ENCODE measurements at places on chromosomes 7 and 10. TPM values are rescaled to one million over a fixed set of nuclear protein-coding genes. Genes with fewer than 3 reads are reported as not detected.

DNA sequence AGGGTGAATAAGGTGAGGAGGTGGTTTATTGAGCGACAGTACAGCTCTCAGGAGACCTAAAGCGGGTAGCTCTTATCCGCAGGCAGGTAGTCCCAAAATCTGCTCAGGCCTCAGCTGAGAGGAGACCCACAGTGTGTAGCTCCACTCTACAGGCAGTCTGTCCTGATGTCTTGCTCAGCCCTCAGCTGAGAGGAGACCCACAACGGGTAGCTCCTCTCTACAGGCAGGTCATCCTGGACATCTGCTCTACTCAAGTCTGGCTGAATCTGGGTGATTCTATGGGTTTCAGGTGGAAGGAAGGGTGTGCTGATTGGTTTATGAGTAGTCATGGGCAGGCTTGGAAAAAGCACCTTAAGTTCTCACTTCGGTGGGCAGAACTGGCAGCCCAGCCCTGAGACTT, 55.6 kb upstream of the ABCB5 start:
- no peaks in the 10 kb centered on the region for H3K4me1 ChIP-seq
- no peaks in the 10 kb centered on the region for H3K36me3 ChIP-seq
- H3K27ac ChIP-seq, result no peak overlapping the region
- no peaks in the 10 kb centered on the region for H3K27me3 ChIP-seq
- no peak overlapping the region for H3K4me3 ChIP-seq
- no peak for DNase-seq

- DNase-seq, result peak; percentile 88
- H3K36me3 ChIP-seq, result no peaks in the 10 kb centered on the region
- no peaks in the 10 kb centered on the region for H3K27me3 ChIP-seq
- H3K4me3 ChIP-seq, result peak overlapping the region; percentile 26
- H3K27ac ChIP-seq, result peak overlapping the region; percentile 78
These were observed 95.5 kb downstream of the MAP3K8 start for GRCh38 chr10:30529373-30529998.

DNA sequence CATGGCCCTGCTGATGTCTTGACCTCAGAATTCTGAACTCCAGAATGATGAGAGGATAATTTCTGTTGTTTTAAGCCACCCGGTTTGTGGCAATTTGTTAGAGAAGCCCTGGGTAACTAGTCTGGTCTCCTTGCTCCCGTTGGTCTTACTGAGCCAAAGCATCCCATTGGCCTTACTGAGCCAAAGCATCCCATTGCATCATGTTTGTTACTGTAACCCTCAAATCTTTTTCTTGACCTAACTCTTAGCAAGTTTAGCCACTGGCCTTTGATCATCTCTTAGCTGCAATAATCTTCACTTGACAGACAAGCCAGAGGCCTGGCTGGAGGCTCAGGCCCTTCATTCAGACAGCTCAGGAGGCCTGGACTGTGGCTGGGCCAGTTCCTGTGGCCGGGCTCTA, 21.8 kb downstream of the TBXAS1 start:
- no peaks in the 10 kb centered on the region for H3K36me3 ChIP-seq
- no peak for DNase-seq

- H3K36me3 ChIP-seq, result peaks cover 24% of the 10 kb centered on the region
- peaks cover 75% of the 10 kb centered on the region for H3K4me1 ChIP-seq
- peak overlapping the region; percentile 70 for H3K27ac ChIP-seq
- no peak overlapping the region for H3K4me3 ChIP-seq
These were observed 20.4 kb downstream of the TSPAN14 start for GRCh38 chr10:80474597-80474910.

Gene TAS2R41
- total RNA-seq, result not detected

Gene CD36
- 115 TPM for total RNA-seq

- H3K27ac ChIP-seq, result no peak overlapping the region
- no peaks in the 10 kb centered on the region for H3K36me3 ChIP-seq
These were observed 39.7 kb downstream of the OAT start for GRCh38 chr10:124378881-124379471.

- H3K27ac ChIP-seq, result no peak overlapping the region
- no peak overlapping the region for H3K4me3 ChIP-seq
- no peaks in the 10 kb centered on the region for H3K4me1 ChIP-seq
- DNase-seq, result no peak
These were observed 163.3 kb downstream of the IPMK start for GRCh38 chr10:58104351-58104751.

DNA sequence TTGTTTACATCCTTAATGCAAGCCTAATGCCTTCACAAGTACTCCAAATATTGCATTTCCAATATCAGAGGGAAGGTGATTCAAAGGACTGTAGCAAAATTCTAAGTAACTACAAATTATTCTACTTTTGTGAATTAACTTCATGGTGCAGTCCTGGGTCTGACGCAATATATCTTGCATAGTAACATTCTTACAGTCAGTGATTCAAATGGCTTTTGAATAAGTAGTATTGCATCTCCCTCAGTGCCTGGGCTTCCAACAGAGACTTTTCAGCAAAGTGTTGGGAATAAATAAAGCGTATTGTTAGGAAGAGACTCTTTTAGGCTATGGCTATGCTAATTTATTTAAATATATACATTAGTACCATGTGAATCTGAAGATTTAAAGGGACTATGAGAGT, 564.7 kb upstream of the COBL start:
- H3K4me1 ChIP-seq, result no peaks in the 10 kb centered on the region
- H3K4me3 ChIP-seq, result no peak overlapping the region
- no peaks in the 10 kb centered on the region for H3K36me3 ChIP-seq
- H3K27ac ChIP-seq, result no peak overlapping the region
- no peak for DNase-seq

GRCh38 chr7:132499487-132499886, 76.8 kb downstream of the PLXNA4 start:
- no peaks in the 10 kb centered on the region for H3K27me3 ChIP-seq
- H3K4me1 ChIP-seq, result no peaks in the 10 kb centered on the region
- DNase-seq, result no peak
- no peaks in the 10 kb centered on the region for H3K36me3 ChIP-seq
- H3K4me3 ChIP-seq, result no peak overlapping the region

DNA sequence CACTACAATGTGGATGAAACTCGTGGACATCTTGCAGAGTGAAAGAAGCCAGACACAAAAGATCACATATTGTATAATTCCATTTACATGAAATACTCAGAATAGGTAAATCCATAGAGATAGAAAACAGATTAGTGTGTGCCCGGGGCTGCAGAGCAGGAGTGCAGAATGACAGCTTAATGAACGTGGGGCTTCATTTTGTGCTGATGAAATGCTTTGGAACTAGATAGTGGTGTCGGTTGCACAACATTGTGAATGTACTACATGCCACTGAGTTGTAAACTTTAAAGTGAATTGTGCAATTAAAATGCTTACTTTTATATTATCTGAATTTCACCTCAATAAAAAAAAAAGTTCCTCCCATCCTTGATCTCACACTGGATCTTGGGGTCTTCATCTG, 31.8 kb upstream of the CARD11 start:
- no peaks in the 10 kb centered on the region for H3K27me3 ChIP-seq
- no peak for DNase-seq
- no peak overlapping the region for H3K4me3 ChIP-seq
- H3K27ac ChIP-seq, result no peak overlapping the region
- H3K4me1 ChIP-seq, result no peaks in the 10 kb centered on the region

Gene LAMB4
- not detected for total RNA-seq

GRCh38 chr10:96764425-96765060, 44.2 kb upstream of the PIK3AP1 start:
- no peaks in the 10 kb centered on the region for H3K27me3 ChIP-seq
- H3K4me3 ChIP-seq, result no peak overlapping the region
- no peaks in the 10 kb centered on the region for H3K36me3 ChIP-seq
- peaks cover 3% of the 10 kb centered on the region for H3K4me1 ChIP-seq
- no peak overlapping the region for H3K27ac ChIP-seq

DNA sequence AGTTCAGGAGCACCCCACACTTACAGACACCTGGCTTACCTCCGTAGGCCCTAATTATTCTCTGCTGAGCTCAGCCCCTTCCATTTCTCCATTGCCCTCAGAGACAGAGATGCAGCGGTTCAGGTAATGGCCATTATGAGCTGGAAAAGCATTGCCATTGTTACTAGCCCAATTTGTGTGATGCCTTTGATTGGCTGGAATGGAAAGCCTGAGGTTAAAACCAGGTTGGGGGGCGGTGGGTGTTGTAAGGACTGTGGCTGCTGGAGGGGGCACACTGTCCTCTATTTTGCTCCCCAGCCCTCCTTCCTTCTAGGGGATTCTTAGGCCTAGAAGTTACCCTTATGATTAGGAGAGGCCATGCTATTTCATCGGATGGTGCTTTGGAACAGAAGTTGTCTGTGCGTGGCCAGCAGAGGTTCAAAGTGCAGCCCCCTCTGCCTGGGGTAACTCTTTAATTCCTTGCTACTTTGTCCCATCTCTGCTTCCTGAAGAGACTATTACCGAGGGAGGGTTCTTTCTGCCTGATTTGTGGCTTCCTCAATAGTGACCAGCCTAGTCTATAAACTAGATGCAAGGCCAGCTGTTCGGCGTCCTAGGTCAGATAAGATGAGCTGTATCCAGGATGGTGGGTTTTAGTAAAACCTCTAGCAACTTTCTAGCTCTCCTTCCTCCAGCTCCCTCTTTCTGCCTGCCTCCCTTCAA, 14.2 kb upstream of the ACSL5 start:
- peak overlapping the region; percentile 88 for H3K27ac ChIP-seq
- no peaks in the 10 kb centered on the region for H3K27me3 ChIP-seq

Gene ANKRD61
- not detected for total RNA-seq

GRCh38 chr7:151207804-151208203, 2.5 kb downstream of the H2BK1 start:
- no peaks in the 10 kb centered on the region for H3K4me1 ChIP-seq
- no peak for DNase-seq
- H3K27ac ChIP-seq, result no peak overlapping the region
- no peak overlapping the region for H3K4me3 ChIP-seq

GRCh38 chr10:132420981-132421846, 24.2 kb downstream of the PWWP2B start:
- DNase-seq, result peak; percentile 93
- H3K4me3 ChIP-seq, result no peak overlapping the region
- no peaks in the 10 kb centered on the region for H3K27me3 ChIP-seq
- H3K4me1 ChIP-seq, result peaks cover 52% of the 10 kb centered on the region
- peak overlapping the region; percentile 94 for H3K27ac ChIP-seq

GRCh38 chr7:133292631-133293030, 39.8 kb downstream of the EXOC4 start:
- H3K4me3 ChIP-seq, result no peak overlapping the region
- no peak overlapping the region for H3K27ac ChIP-seq
- H3K27me3 ChIP-seq, result no peaks in the 10 kb centered on the region
- no peaks in the 10 kb centered on the region for H3K4me1 ChIP-seq
- peaks cover 16% of the 10 kb centered on the region for H3K36me3 ChIP-seq

Gene CTAGE8
- 4.9 TPM for total RNA-seq

- H3K4me1 ChIP-seq, result no peaks in the 10 kb centered on the region
- no peak overlapping the region for H3K27ac ChIP-seq
- no peak for DNase-seq
These were observed 209.7 kb upstream of the TMEM196 start for GRCh38 chr7:19982841-19983835.

DNA sequence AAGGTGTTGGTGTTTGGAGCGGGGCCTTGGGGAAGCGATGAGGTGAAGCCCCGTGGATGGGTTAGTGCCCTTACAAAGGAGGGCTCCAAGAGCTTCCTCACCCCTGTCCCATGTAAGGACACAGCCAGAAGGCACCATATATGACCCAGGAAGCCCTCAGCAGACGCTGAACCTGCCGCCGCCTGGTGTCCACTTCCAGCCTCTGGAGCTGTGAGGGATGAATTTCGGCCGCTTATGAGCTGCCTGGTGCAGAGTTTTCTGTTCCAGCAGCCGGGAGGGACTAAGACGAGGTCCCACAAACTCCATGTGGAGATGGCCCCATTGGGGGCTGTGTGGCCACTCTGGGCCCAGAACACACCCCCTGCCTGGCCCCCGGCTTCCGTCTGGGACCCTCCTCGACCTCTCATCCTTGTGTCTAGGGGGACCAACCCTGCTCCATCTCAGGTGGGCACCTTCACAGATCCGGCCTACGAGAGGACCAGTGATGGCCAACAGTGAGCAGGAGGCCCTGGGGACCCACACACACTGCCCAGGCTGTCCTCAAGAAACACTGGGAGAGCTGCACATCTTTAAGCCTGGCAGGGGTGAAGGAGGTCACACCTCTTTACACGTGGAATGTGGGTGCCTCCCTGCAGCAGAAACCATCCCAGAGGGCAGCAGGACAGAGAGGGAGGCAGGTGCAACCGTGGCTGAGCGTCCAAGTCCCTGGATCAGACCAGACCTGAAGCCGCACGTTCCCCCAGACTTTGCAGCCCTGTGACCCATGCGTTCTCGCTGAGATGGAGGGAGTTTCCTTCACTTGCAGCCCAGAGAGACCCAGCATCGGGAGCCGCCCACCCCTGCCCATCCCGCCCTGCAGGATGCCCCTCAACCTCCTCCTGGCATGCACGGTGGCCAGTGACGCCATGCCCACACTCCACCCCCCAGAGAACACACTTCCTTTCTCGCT, 96.1 kb downstream of the PDGFA start:
- no peak overlapping the region for H3K4me3 ChIP-seq
- no peaks in the 10 kb centered on the region for H3K36me3 ChIP-seq
- H3K27me3 ChIP-seq, result no peaks in the 10 kb centered on the region
- no peak overlapping the region for H3K27ac ChIP-seq

Gene CALCR
- not detected for total RNA-seq

GRCh38 chr10:6161921-6162320, 40.8 kb upstream of the PFKFB3 start:
- no peak overlapping the region for H3K27ac ChIP-seq
- H3K4me3 ChIP-seq, result no peak overlapping the region
- no peak for DNase-seq

Gene IKZF1
- total RNA-seq, result 41.4 TPM

Gene UNCX
- not detected for total RNA-seq

Gene NPC1L1
- total RNA-seq, result 0.17 TPM

- H3K36me3 ChIP-seq, result no peaks in the 10 kb centered on the region
- H3K27me3 ChIP-seq, result no peaks in the 10 kb centered on the region
- no peak overlapping the region for H3K4me3 ChIP-seq
- DNase-seq, result no peak
- H3K4me1 ChIP-seq, result peaks cover 75% of the 10 kb centered on the region
These were observed 8.7 kb downstream of the TTYH3 start for GRCh38 chr7:2640482-2640830.

- H3K4me1 ChIP-seq, result peaks cover 10% of the 10 kb centered on the region
- no peak for DNase-seq
- no peak overlapping the region for H3K4me3 ChIP-seq
- H3K36me3 ChIP-seq, result no peaks in the 10 kb centered on the region
- no peaks in the 10 kb centered on the region for H3K27me3 ChIP-seq
These were observed 241.3 kb downstream of the ANK3 start for GRCh38 chr10:60148266-60148840.

- H3K27ac ChIP-seq, result no peak overlapping the region
- H3K4me1 ChIP-seq, result no peaks in the 10 kb centered on the region
- no peaks in the 10 kb centered on the region for H3K36me3 ChIP-seq
- DNase-seq, result no peak
These were observed 20.6 kb upstream of the ERCC6 start for GRCh38 chr10:49559476-49559875.

DNA sequence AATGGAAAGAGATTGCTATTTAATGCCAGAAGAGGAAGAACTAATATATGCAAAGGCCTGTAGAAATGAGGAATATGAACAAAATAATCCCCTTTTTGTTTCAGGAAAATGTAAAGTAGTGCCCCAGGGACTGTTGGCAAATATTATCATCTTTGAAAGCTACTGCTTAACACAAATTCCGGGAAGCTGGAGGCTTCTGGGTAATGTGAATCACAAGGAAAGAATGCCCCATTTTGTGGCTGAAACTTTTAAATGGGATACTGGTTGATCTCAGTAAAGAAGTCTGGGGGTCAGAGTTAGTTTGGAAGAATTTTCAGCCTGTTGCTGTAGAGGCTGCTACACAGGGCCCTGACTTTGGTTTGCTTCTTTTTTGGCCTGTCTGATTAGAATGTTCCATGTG, 141.0 kb downstream of the PTEN start:
- H3K27me3 ChIP-seq, result no peaks in the 10 kb centered on the region
- H3K27ac ChIP-seq, result no peak overlapping the region
- H3K4me1 ChIP-seq, result no peaks in the 10 kb centered on the region
- no peak overlapping the region for H3K4me3 ChIP-seq
- H3K36me3 ChIP-seq, result no peaks in the 10 kb centered on the region

Gene SEMA3D
- total RNA-seq, result 13.6 TPM
